ENCODE measurements at places on chromosomes 2 and 18. TPM values are rescaled to one million over a fixed set of nuclear protein-coding genes. Genes with fewer than 3 reads are reported as not detected.

Gene CNRIP1
- total RNA-seq: 25.6 TPM

Gene SOX11
- 4.7 TPM for total RNA-seq

Gene PCARE
- not detected for total RNA-seq

Gene MYL12B
- total RNA-seq: 692 TPM

Gene CCDC85A
- total RNA-seq: 2.8 TPM

Gene KCNE4
- 8.3 TPM for total RNA-seq

Gene ABCG5
- not detected for total RNA-seq

Gene BCS1L
- 39.2 TPM for total RNA-seq

Gene TMEM178A
- total RNA-seq: 0.18 TPM

Gene AKAIN1
- not detected for total RNA-seq

Gene FRZB
- total RNA-seq: 0.28 TPM

Gene CHMP3
- total RNA-seq: 81.4 TPM

Gene B3GNT2
- total RNA-seq: 12.2 TPM

Data from IMR-90 (cell line).